PC-9 (cell line): ENCODE measurements at places on chromosomes 2 and 18. TPM values are rescaled to one million over a fixed set of nuclear protein-coding genes. Genes with fewer than 3 reads are reported as not detected.

- no peak overlapping the region for H3K4me3 ChIP-seq
- DNase-seq = no peak
- no peaks in the 10 kb centered on the region for H3K27me3 ChIP-seq
- no peaks in the 10 kb centered on the region for H3K36me3 ChIP-seq
These were observed 32.1 kb downstream of the PLEKHM3 start for GRCh38 chr2:207993151-207993763.

DNA sequence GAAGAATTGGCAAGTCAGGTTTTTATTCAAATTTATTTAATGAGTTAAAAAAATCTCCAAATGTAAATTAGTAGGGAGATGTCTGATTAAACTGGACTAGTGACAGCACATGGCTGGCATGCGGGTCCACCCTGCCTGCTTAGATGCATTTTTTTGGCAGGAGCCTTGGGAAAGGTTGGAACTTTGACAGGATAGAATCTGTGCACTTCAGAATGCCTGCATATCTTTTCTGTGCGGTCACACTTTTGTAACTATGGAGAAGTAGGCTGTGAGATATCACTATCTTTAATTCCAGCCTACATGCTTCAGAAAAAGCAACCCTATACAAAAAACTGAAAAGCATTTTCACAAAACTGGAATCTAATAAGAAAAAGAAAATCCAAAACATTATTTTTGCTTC is 317.8 kb downstream of the MBD2 start:
- no peak for DNase-seq
- no peak overlapping the region for H3K27ac ChIP-seq
- H3K36me3 ChIP-seq = no peaks in the 10 kb centered on the region
- H3K27me3 ChIP-seq = no peaks in the 10 kb centered on the region
- H3K4me3 ChIP-seq = no peak overlapping the region

- no peaks in the 10 kb centered on the region for H3K36me3 ChIP-seq
- no peak overlapping the region for H3K4me3 ChIP-seq
- no peak for DNase-seq
- H3K27ac ChIP-seq = no peak overlapping the region
These were observed 83.5 kb downstream of the ALK start for GRCh38 chr2:29837925-29838324.

DNA sequence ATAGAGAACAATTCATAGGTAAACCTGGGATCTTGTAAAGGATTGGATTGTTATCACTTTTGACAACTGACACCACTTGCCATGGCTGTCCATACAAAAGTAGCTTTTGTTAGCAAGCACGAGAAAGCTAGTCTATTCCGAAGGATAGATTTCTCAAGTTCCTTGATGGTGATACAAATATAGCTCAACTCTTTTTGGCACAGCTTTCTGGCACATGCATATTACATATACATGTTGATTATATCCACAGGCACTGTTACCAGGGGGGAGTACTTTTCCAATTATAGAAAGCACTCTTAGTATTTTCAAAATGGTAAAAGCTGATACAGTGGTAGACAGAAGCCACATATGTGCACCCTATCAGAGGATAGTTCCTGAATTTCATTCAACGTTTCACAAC is 168.9 kb downstream of the UPP2 start:
- no peak for DNase-seq
- no peaks in the 10 kb centered on the region for H3K36me3 ChIP-seq
- no peak overlapping the region for H3K27ac ChIP-seq
- no peaks in the 10 kb centered on the region for H3K4me1 ChIP-seq
- no peaks in the 10 kb centered on the region for H3K27me3 ChIP-seq

DNA sequence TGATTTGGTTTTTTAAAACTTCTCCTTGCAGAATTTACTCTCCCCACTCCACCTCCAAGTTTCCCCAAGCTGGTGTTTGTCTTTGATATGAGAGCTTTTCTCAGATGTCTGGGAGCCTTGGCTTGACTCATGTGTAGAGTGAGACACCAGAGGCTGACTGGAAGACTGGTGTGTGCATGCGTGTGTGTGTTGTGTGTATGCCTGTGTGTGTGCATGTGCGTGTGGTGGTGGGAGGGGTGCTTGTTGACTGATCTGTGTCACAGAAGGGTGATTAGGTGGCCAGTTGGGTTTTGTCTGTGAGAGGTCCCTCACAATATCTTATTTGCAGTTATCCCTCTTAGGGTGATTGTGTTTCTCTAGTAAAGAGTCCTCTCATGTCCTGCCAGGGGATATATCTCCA is 50.5 kb upstream of the HPCAL1 start:
- H3K36me3 ChIP-seq = no peaks in the 10 kb centered on the region
- no peaks in the 10 kb centered on the region for H3K27me3 ChIP-seq
- DNase-seq = no peak
- H3K4me1 ChIP-seq = peaks cover 15% of the 10 kb centered on the region
- H3K27ac ChIP-seq = no peak overlapping the region

DNA sequence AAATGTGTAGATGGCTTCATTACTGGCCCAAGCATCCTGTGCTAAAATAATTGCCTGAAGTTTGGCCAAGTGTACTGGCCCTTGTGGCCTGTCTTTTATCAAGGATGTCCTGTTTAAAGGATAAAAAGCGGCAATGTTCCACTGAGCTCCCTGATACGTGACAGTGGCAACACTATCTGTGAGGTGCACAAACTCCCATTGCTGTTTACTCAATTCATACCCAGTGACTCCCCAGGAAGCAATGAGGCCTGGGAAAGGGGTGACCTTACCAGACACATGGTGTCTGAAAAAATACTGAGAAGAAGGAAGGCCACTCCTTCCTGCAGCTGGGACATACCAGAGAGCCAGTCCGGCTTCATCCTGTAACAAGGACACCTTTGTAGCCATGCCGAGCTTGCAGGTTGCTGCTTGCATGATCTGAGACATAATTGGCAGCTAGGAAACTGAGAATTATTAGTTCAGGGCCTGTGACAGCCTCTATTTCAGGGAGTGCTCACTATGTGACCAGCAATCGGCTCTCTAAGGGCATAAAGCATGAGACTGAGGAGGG is 198.5 kb upstream of the LRATD1 start:
- no peak overlapping the region for H3K27ac ChIP-seq
- no peak overlapping the region for H3K4me3 ChIP-seq
- H3K36me3 ChIP-seq = no peaks in the 10 kb centered on the region
- no peaks in the 10 kb centered on the region for H3K27me3 ChIP-seq

DNA sequence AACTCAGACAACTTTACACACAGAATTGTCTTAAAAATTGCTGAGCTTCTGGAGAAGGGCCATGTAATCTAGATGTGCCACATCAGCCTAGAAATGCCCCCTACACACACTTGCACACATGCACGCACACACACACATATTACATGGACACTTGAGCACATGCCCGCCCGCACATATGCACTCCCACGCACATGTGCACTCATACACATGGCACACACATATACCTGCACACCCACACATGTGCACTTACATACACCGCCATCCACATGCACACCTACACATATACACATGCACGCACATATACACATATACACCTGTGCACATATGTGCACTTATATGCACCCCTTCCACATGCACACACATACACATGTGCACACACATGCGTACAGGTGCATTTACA is 213.7 kb downstream of the SEPTIN10 start:
- H3K4me3 ChIP-seq = no peak overlapping the region
- H3K4me1 ChIP-seq = no peaks in the 10 kb centered on the region
- no peaks in the 10 kb centered on the region for H3K36me3 ChIP-seq
- H3K27ac ChIP-seq = no peak overlapping the region

- H3K4me1 ChIP-seq = peaks cover 55% of the 10 kb centered on the region
- peak overlapping the region; percentile 39; the same call in 1 of the 2 replicates for H3K27ac ChIP-seq
- DNase-seq = no peak
- H3K4me3 ChIP-seq = no peak overlapping the region
These were observed 14.6 kb downstream of the CCNYL1 start for GRCh38 chr2:207725873-207726578.

SCTR gene
- total RNA-seq = not detected in 2 replicates

UGT1A5 gene
- total RNA-seq = 71.3 and 91.2 TPM in 2 replicates

POTEJ gene
- not detected in 2 replicates for total RNA-seq

NEU2 gene
- not detected in 2 replicates for total RNA-seq

RMND5A gene
- 27.2 and 39.3 TPM in 2 replicates for total RNA-seq
